ENCODE measurements at places on chromosomes 3 and 15.

DNA sequence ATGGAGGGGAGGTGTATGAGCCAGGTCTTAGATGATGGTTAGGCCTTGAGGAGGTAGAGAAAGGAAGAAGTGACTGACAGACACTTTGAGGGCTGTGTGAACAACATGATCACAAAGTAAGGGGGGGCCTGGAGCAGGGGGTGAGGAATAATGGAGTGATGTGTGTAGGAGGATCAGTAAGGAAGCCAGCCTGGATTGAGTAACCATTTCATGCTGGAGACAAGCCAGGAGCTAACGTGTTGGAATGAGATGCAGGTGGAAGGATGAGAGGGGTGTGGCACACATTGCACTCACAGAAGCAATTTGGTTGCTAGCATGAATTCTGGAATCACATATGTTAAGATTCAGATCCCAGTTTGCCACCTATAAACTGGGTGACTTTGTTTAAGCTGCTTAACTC, 65.5 kb downstream of the BBX start:
- DNase-seq = no peak

GRCh38 chr15:36694574-36694973, 115.1 kb downstream of the CDIN1 start:
- no peak for DNase-seq

DNA sequence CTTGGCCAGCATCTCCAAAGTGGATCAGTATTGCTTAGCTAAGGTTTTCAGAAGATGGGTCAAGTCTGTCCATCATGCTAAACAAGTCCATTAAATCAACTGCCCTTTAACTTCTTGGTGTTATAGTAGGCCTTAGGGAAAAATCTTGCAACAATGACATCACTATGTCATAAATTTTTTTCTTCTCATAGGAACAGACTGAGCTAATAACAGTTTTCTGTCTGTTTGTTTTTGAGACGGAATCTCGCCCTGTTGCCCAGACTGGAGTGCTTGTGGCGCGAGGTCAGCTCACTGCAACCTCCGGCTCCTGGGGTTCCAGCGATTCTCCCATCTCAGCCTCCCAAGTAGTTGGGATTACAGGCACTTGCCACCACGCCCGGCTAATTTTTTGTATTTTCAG, 94.2 kb downstream of the EFL1 start:
- no peak for DNase-seq

DNA sequence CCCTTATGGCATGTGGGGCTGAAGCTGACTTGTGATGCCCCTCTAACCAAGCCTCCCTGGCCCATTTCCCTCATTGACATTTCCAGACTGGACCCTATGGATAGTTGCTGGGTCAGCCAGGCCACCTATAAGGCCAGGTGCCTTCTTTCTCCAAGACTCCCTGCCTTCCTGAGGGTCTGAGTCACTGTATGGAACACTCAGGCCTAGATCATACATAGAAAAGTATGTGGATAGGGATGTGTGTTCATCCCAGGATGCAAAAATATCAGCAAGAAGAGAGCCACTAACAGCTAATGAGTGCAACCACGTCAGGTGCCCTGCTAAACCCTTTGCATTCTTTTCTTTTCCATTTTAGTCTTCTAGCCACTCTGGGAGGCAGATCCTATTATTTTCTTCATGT, 168.4 kb upstream of the WNT5A start:
- DNase-seq = no peak

GRCh38 chr3:150254309-150254708, 153.8 kb upstream of the TSC22D2 start:
- DNase-seq = no peak

DNA sequence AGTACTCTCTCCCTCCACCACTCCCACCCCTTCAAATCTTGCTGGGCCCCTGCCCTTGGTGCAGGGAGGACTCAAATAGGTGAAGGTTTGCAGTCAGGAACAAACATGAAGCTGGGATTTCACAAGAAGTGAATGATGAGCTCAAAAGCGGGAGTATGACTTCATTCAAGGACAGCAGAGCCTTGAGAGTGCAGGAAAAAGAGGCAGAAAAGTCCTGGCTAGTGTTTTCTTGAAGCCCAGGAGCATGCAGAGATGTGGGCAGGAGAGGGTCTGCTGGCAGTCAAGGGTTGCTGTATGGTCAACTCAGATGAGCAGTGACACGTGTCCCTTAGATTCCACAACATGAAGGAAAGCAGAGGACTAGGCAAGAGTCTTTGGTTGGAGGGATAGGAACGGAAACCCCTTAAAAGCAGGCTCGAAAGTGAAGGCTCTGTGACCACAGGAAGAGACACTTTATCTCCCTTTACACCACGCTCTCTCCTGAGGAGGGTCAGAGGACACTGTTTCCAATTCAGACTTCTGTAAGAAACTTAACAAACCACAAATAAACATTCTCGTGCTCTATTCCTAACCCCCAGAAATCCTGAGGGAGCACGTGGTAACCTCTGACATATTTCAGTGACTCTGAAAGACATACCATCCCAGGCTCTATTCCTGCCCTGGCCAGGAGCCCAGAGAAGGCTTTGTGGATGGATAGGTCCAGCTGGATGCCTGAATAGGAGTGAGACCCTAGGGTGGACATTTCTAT, 168.0 kb upstream of the NDN start:
- no peak for DNase-seq

- no peak for DNase-seq
Observed at GRCh38 chr15:80777137-80777536, 2.0 kb upstream of the CEMIP start.

GRCh38 chr15:26382444-26383072, 390.3 kb downstream of the GABRB3 start:
- DNase-seq = no peak

- no peak for DNase-seq
Observed at GRCh38 chr3:154862265-154862664, 217.9 kb upstream of the MME start.

DNA sequence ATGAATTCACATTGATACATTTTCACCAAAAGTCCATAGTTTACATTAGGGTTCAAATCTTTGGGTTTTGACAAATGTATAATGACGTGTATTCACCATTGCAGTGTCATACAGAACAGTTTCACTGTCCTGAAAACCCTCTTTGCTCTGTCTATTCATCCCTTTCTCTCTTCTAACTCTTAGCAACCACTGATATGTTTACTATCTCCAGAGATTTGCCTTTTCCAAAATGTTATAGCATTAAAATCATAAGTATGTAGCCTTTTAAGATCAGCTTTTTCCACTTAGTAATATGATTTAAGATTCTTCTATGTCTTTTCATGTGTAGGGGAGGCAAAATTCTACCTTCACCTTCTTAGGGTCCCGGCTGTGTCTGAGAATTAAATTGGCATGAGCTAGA, 203.8 kb downstream of the TPRG1 start:
- DNase-seq = no peak

DNA sequence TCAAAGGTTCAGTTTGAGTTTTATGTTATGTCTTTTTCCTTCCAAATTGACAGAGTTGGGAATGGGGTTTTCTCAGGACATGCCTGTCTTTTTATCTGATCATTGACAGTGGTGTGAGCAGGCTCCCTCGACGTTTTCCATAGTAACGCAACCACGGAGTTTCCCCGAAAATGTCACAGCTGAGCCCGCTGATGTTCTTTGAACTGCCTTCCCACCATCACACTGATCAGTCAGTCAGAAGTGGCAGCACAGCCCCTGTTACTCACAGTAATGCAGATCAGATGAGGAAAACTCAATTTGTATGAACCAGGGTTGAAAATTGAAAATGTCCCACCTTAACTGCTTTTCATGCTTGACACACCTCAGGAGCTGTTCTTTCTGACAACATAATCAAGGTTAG, 210.4 kb downstream of the NECTIN3 start:
- DNase-seq = no peak

GRCh38 chr15:62359416-62359815, 194.3 kb upstream of the C2CD4B start:
- no peak for DNase-seq

GRCh38 chr3:126035362-126036050, 48.4 kb downstream of the SLC41A3 start:
- DNase-seq = no peak

- DNase-seq = no peak
Observed at GRCh38 chr3:129758306-129758705, 135.2 kb downstream of the TMCC1 start.

- DNase-seq = no peak
Observed at GRCh38 chr3:2211568-2211967, 112.9 kb downstream of the CNTN4 start.

DNA sequence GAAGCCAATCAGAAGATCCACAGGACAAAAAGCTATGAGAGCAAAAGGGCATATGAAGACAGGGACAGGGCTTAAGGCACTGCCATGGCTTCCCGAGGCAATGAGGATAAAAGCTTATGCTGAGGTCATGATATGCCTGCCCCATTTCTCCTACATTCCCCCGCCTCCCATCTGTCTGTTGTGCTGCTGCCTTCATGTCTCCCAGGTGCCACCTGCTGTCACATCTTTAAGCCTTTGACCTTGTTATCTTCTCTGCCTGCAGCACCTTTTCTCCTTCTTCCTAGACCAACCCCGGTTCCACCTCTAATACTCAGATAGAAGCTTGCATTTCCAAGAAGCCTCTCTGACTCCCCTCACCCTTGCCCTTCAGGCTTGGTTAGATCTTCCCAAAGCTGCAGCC, 213.8 kb downstream of the ARRDC4 start:
- DNase-seq = no peak

DNA sequence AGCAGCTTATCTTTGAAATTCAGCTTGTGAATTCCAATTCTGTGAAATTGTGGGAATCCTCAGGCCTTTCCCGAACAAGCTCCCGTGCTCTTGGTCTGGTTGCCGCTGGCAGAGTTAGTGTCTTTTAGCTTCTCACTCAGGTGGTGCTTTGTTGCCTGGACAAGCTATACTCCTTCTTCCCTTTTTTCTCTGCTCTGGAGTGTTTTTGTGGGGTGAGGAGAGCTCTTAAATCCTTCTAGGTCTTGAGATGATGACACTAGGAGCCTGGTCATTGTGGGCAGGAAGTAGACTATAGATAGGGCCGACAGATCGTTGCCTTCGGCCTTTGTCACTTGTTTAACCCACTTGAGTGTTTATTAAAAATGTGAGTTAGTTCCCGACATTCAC, 93.8 kb downstream of the SLCO3A1 start:
- no peak for DNase-seq

DNA sequence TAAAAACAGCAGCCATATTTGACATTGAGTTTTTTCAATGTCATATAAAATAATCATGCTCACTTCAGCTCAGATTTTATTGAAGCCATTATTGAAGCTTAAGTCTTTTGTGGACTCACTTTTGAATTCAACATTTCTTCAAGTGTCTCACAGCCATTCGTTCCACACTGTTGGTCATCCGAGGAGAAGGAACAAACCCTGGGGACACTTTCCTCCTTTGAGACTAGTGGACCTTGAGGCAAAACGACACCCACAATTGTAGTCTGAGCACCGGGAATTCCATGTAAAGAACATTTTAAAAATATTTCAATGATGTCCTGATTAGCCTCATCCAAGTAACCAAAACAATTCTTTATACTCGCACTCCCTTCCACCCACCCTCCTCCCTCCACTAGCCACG, 174.7 kb downstream of the CD47 start:
- DNase-seq = no peak

- DNase-seq = no peak
Observed at GRCh38 chr3:114452256-114452655, 158.4 kb downstream of the TIGIT start.

- DNase-seq = no peak
Observed at GRCh38 chr15:78179286-78179840, 30.2 kb downstream of the IDH3A start.
